ENCODE measurements at places on chromosomes 13 and 19.

DNA sequence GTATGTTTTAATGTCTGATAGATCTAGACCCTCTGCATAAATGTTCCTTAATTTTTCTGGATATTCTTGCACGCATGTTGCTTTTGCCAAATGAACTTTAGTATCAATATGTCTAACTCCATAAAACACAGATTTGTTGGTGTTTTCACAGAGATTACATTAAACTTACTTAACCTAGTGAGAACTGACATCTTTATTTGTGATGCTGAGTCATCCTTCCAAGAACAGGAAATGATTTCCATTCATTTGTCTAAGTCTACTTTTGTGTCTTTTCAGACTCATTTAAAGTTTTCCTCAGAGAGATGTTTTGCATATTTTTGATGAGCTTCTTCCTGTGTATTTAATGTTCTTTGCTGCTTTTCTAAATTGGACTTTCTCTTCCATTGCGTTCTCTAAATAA, 184.0 kb downstream of the SLC7A1 start:
- no peak for DNase-seq

DNA sequence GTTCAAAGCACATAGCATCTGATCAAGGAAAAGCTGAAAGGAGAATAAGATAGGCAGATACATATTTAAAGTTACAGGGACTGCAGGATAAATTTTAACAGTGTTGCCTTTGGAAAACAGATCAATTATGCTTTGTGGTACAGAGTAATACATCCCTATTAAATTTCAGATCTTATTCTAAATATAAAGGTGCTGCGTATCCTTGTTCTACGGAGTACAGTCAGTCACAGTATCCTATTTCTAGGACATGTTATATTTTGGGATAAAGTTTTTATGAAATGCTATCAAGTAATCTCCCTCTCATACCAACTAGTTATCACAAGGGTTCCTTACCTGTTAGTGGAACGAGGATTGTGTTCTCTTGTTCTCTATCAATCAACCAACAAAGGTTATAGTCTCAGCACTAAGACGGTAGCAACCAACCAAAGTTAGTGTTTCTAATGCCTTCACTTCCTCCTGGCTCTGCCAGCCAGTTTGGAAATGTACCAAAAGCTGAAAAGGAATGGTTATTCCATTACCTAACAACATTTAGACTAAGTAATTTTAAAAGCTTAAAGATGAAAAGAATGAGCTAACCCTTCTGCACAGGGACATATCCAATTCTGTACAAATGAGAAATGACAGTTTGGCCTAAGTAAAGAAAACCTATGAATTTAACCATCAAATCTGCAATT, 35.2 kb downstream of the TSC22D1 start:
- DNase-seq: no peak

- no peak for DNase-seq
Measured at GRCh38 chr13:20340759-20341171, 108.6 kb upstream of the GJB6 start.

DNA sequence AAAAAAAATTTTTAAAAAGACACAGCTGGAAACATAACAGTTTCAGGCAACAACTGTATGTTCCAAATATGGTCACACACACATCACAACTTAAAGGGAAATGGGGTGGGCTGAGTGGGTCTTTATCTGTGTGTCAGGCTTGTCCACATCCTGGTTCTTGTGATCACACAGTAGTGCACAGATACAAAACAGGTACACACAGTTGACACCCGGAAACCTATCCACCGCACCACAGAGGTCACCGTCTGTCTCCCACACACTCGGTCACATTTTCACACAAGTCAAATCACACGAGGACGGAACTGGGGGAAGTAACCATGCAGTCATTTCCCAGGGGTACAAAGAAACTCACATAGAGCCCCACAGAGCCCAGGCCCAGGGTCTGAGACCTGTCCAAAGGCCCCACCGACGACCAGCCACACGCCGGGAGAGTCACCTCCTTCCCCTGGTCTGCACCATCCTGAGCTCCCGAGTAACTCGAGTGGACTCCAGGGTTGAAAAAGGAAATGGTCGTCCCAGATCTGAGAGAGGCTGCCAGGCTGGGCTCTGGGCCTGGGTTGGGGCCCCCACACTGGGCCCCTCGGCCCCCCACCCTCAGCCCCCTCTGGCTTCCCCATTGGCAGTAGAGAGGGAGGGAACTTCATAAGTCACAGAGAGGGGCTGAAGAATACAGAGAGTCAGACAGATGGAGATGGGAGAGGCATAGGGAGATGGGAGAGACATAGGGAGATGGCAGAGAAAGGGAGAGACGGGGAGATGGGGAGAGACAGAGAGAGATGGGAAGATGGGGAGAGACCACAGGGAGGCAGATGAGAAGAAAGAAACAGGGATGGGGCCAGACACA, 1.3 kb upstream of the PPAN start:
- peak; percentile 69 for DNase-seq

GRCh38 chr19:1292419-1293151, 6.9 kb downstream of the EFNA2 start:
- no peak for DNase-seq

GRCh38 chr13:33213024-33213768, 72.4 kb downstream of the STARD13 start:
- DNase-seq: no peak

- no peak for DNase-seq
Measured at GRCh38 chr13:110001670-110002275, 215.4 kb upstream of the IRS2 start.

GRCh38 chr19:8396563-8397203, 6.5 kb downstream of the RAB11B start:
- DNase-seq: peak; percentile 65

GRCh38 chr19:42207767-42208271, 9.7 kb downstream of the DEDD2 start:
- DNase-seq: no peak
